ENCODE measurements at places on chromosomes 12 and 14. TPM values are rescaled to one million over a fixed set of nuclear protein-coding genes. Genes with fewer than 3 reads are reported as not detected.
A peak's percentile ranks its signal among the peaks of the same experiment; 100 is the strongest.

DNA sequence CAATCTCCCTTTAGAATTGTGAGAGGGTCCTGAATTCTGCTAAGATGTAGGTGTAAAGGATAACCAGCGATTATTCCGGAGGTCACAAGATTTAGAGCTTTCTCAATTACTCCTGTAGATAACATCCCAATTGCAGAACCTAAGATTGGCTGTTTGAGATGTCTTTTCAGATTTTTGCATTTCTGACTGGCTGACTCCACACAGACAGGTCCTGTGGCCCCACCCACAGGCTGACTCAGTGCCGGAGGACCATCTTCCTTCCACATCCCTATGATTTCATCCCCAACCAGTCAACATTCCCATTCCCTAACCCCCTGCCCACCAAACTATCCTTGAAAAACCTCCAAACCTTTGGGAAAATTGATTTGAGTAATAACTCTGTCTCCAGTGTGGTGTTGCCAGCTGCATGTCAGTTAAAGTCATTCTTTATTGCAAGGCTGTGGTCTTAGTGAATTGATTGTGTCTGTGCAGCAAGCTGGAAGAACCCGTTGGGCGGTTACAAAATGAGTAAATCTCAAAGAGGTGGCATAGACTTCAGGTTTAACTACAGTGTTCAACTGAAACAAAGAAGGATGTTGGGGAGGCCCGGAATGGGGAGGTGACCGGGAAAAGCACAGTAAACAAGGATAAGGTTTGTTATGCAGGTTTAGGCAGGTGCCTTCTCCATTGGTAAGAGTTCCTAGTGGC is 10.6 kb downstream of the FNTB start:
- no peak for DNase-seq

- no peak for DNase-seq
These were observed 112.6 kb downstream of the RBM19 start for GRCh38 chr12:113853491-113853890.

DNA sequence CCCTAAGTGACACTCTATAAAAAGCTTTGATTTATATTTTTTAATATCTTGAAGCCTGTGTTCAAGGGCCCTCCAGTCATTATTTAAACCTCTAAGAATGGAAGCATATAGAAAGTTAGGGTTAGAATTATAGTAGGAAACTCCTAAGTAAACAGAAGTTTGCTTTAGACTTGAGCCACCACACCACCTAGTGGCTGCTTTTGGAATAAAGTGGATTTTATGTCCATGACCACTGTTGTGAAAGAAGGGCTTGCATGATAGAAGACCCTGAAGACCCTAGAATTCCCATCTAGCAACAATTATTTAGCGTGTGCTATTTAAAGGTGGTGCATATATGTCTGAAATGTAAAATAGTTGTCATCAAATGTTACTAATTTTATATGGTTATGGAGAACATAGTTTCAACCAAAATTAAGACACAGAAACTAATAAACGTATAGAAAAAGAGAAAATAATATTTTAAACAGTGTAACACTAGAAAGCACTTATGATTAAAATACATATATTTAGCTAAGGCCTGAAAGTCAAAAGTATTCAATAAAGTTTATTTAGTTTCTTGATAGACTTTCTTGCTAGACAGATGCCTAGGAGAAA is 21.3 kb downstream of the LRRIQ1 start:
- peak; percentile 58 for DNase-seq

DNA sequence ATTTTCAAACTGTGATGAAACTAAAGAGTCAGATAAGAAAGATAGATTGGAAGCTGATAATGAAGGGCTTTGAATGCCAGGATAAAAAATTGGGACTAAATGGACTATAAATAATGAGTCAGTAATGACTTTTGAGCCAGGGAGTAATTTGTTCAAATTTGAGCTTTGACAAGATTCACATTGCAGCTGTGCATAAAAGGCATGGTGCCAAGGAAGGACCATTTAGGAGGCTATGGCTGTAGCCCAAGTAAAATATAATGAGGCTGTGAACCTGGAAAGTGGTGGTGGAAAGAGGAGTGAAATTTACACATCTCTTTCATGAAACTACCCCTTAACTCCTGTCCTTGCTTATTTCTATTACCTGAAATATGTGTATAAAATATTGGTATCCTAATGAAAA is 218.5 kb downstream of the SLC6A15 start:
- no peak for DNase-seq

DNA sequence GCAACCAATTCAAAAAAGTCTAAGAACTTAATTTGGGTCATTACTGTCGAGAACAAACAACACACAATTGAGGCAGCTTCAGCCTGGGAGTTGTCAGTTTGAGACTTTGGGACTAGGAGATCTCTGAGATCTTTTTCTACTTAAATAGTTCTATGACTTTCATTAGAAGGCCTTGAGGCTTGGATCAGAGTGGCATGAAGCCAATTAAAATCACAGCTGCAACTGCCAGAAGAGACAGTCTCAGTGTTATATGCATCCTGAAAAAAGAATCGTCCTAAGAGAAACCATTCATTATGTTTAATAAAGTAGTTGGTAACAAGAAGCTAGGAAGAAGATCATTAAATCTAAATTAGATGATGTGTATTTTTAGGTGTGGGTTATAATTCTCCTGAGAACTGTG is 170.8 kb upstream of the RASSF8 start:
- DNase-seq, result peak; percentile 65

DNA sequence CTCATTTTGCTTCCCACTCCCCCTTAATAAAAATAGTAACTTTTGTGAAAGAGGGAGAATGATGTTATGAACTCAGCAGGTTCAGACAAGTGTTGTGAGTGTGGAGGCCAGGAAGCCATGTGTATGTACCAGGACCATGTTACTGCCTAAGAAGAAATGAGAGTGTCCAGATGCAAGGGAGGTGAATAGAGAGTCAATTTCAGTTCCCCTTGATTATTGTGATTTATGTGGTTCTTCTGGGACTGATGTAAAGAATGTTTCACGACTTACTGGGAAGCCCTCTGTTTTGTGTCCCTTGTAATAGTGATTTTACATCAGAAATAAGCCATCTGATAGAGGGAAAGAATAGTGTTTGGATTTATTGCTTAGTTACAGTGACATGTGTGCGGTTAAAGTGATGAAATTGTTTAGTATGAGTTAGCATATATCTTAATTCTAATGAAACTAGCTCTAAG is 32.5 kb downstream of the FBXO34 start:
- DNase-seq, result no peak

DNA sequence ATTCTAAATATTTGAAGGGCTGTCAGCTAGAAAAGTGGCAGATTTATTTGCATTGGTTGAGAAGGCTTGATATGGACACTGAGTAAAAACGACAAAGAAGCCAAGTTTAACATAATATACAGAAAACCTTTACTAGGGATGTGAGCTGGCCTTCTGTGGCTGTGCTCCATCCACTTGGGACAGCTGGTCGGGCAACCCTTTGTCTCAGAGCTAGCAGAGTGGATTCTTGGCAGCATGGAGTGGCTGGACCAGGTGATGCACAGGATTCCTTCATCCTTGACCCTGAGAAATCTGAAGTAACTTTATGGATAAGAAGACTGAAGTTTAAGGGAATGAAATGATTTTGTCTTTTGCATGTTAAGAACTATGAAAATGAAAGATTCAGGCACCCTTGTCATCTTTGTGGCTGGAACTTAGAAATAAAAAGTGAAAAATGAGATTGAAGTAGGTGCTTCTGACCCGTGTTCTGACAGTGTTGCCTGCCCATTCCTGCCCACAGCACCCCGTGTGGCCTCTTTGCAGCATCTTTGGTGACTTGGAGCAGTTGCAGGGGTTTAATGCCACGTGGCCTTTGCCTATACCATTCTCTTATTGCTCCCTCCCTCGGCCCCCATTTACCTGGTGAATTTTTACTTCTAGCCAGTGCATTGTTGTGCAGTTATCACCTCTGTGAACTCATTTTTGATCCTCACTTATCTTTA is 32.6 kb downstream of the PELI2 start:
- DNase-seq, result no peak

SLCO1B1 gene
- not detected for total RNA-seq

- DNase-seq, result peak; percentile 95
These were observed 243.0 kb upstream of the TMTC1 start for GRCh38 chr12:30026621-30027234.

TAS2R7 gene
- total RNA-seq, result not detected

PTCSC3 gene
- not detected for total RNA-seq

- DNase-seq, result peak; percentile 77
These were observed 158.3 kb downstream of the KIF26A start for GRCh38 chr14:104296388-104297312.

KLRC4 gene
- not detected for total RNA-seq

DNA sequence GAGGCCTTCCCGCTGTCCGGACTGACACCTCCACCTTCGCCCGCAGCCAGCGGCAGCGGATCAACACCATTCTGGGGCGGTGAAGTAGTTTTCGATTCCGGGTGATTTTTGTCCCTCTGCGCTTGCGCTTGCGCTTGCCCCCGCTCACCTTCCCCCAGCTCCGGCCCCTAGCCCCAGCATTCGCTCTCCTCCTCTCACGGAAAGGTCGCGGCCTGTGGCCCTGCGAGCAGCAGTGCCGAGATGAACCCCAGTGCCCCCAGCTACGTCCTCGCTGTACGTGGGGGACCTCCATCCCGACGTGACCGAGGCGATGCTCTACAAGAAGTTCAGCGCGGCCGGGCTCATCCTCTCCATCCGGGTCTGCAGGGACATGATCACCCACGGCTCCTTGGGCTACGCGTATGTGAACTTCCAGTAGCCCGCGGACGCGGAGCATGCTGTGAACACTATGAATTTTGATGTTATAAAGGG is 22.7 kb upstream of the SRGAP1 start:
- DNase-seq, result peak; percentile 4

- no peak for DNase-seq
These were observed 56.5 kb upstream of the CFL2 start for GRCh38 chr14:34770901-34771300.

RBMS2 gene
- total RNA-seq, result 103 TPM

GRCh38 chr14:97056086-97056485 is 258.9 kb downstream of the VRK1 start:
- DNase-seq, result no peak

- DNase-seq, result no peak
These were observed 33.7 kb upstream of the LRIG3 start for GRCh38 chr12:58954002-58954401.

FBXO34 gene
- total RNA-seq, result 14.2 TPM

DNA sequence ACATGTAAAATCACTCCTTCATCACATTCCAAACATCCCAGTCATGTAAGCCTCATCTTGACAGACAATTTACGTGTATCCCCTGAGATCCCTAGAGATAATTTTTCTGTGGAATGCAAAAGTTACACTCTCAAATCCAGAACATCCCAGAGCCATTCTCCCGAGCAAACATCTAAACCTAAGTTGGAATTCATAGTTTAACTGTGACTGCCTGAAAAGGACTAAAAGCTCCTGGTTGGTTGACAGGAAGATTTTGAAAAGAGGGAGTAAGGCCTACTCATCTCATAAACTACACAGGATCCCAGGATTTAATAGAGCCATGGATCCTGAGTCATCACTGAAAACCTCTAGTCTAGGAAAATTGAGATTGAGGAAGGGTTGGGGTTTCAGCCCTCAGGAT is 123.6 kb downstream of the SCN8A start:
- no peak for DNase-seq

GPRC5A gene
- total RNA-seq, result 17.6 TPM

LRTM2 gene
- total RNA-seq, result not detected
